Frontal cortex (tissue), 4 donors: ENCODE measurements at places on chromosomes 3 and 15.

GRCh38 chr15:35455201-35455600, 90.8 kb downstream of the DPH6 start:
- no peak for DNase-seq

GRCh38 chr3:19945969-19946831, 697 bp upstream of the RAB5A start:
- DNase-seq = peak; percentile 22

GRCh38 chr15:29003840-29004233, 118.1 kb downstream of the APBA2 start:
- no peak for DNase-seq

- no peak for DNase-seq
These were observed 182.2 kb downstream of the MEGF11 start for GRCh38 chr15:66071160-66071920.

DNA sequence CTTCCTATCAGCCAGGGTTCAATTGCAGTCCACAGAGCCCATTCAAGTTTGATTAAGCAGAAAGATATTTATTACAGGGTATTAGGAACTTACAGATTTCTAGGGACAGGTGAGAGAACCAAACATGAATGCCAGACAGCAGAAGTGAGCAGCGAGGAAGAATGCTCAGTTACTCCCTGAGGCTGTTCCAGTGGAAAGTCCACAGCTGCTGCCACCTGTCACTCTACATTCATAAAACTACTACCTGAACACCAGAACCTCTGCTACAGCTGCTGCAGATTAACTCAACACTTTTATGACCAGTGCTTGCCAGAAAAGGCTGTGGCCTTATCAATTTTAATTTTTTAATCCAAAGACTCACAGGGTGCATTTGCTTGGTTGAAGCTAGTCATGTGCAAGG, 325.4 kb upstream of the ONECUT1 start:
- no peak for DNase-seq

GRCh38 chr3:20240154-20240883, 54.3 kb upstream of the SGO1 start:
- DNase-seq = no peak

GRCh38 chr3:84245789-84246188, 713.0 kb upstream of the CADM2 start:
- no peak for DNase-seq

- no peak for DNase-seq
These were observed 257.9 kb upstream of the KCNH8 start for GRCh38 chr3:18890449-18890848.

DNA sequence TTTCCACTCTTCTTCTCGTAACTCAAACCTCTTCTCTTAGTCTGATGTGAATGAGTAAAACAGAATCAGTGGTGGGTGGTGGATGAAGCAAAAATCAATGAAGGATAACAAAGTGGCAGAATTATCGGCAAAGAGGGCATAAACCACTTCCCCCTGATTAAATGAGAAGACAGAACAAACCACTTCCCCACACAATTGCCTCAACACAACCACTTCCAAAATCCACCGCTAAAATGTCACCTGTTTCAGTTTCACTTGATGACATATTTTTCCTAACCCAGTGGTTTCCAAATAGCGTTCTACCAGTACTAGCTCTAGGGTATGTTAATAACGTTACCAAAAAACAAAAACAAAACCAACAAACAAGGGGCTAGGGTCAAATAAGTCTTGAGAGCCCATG, 478.7 kb upstream of the WNT5A start:
- DNase-seq = no peak

DNA sequence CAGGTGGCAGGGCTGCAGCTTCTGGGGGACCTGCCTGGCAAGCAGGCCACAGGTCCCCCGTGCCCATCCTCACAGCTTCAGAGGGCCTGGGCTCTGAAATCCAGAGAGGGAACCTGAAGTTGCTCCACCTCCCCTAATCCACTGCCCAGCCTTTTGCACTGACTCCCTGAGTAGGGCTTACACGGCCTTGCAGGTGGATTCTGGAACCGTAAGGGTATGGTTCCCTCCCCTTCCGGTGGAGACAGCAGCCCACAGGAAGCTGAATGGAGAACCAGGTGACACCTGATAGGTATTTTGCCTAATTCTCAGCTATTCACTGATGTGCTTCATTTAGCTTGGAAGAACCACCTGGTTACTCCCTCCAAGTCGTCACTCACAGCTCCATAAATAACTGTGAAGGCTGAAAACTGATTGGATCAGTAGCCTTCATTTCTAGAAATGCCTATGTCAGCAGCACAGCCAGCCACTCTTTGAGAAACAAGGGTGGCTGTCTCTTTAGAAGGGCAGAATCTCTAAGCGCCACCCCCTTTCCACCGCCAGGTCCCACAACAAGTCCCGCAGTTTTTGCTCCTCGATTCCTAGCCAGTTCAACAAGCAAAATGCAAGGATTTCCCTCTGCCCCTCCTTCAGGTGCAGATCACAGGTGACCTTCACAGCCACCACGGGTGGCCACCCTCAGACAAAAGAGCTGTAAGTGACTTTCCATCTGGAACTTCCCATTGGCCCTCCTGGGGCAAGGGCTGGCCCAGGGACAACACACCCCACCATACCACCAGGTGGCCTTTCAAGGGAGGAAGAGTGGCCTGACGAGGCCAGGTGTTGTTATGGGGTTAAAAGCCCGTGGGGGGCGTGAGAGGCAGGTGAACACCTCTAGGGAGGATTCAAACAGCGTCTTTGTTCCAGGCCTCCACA, 112.9 kb downstream of the SEC22A start:
- DNase-seq = no peak

DNA sequence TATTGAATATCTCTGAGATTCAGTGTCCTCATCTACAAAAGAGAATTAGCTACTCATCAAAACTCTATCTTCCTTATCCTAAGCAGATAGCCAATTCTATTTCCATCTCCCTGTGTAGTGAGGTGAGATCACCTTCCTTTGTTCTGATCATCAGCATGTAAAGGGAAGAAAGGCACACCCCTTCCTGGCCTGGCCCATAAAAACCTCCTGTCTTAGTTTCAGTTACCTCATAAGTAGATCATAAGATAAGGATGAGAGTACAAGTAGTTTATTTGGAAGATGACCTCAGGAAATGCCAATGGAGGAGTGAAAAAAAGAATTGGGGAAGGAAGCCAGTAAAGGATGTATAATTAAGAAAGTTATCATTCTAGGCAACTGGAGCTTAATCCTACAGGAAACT, 114.5 kb upstream of the GADL1 start:
- no peak for DNase-seq

- DNase-seq = no peak
These were observed 233.4 kb downstream of the ITPR1 start for GRCh38 chr3:4726549-4726948.

- DNase-seq = no peak
These were observed 162.4 kb downstream of the GHSR start for GRCh38 chr3:172285844-172286243.

GRCh38 chr3:122078235-122078935, 23.2 kb downstream of the CD86 start:
- DNase-seq = no peak

DNA sequence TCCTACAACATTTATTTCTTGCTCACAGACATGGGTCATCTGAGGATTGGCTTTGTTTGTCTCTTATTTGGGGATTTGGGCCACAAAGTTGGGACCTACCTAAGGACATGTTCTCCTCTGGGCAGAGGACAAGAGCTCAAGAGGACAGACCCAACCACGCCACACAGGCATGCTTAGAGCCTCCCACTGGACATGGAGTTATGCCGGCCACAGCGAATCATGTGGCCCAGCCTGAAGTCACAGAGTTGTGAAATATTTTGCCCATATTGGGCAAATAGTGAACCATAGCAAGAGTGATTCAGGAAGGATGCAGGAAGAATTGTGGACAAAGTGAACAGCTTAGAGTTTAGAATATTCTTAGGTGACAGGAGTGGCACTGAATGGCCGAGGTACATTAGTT, 9.9 kb downstream of the TRAK1 start:
- no peak for DNase-seq

DNA sequence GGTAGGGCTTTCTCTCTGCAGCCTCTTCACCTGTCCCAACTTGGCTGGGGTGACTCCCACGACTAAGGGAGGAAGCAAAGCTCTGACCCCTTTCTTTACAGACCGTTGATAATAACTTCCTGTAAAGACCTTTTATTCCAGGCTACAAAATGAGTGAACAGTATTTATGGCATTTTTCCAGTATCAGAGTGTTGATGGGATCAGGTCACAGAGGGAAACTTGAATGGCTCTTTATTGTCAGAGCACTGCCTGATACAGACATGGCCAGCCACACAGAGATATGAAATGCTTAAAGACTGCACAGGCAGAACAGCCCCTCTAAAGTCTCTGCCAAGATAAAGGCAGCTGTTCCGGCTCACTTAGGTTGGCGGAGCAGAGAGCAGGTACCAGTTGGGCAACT, 1033.9 kb upstream of the NR2F2 start:
- no peak for DNase-seq

DNA sequence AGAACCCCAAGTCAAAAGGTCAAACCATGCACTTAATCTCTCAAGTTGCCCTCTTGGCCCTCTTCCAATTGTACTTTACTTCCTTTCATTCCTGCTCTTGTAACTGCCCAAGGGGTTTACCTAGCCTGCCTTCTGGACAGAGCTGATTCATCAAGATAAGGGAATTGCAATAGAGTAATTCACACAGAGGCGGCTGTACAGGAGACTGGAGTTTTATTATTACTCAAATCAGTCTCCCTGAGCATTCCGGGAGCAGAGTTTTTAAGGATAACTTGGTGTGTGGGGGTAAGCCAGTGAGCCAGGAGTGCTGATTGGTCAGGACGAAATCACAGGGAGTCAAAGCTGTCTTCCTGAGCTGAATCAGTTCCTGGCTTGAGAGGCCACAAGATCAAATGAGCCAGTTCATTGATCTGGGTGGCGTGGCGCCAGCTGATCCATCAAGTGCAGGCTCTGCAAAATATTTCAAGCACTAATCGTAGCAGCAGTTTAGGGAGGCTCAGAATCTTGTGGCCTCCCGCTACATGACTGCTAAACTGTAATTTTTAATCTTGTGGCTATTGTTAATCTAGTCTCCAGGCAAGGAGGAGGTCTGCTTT, 590.0 kb downstream of the EPHA3 start:
- no peak for DNase-seq

- no peak for DNase-seq
These were observed 848 bp downstream of the NCEH1 start for GRCh38 chr3:172709774-172710663.

GRCh38 chr15:76360416-76360815, 23.8 kb downstream of the ISL2 start:
- no peak for DNase-seq

DNA sequence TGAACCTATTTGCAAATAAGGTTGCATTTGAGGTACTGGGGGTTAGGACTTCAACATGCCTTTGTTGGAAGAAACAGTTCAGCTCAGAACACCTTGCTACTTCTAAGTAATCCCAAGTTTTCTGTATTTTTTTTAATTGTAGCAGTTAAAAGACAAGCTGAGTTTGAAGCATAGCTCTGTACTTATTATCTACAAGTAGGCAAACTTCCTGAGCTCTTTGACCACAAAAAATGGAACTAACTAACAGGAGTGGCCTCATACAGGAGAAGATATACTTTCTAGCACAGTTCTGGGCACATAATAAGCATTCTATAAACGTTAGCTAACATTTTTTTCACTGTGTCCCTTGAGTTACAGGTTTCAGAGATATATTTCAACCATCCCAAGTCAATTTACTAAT, 159.2 kb downstream of the CHST2 start:
- no peak for DNase-seq

GRCh38 chr3:150956376-150956775, 16.2 kb downstream of the CLRN1 start:
- DNase-seq = no peak

DNA sequence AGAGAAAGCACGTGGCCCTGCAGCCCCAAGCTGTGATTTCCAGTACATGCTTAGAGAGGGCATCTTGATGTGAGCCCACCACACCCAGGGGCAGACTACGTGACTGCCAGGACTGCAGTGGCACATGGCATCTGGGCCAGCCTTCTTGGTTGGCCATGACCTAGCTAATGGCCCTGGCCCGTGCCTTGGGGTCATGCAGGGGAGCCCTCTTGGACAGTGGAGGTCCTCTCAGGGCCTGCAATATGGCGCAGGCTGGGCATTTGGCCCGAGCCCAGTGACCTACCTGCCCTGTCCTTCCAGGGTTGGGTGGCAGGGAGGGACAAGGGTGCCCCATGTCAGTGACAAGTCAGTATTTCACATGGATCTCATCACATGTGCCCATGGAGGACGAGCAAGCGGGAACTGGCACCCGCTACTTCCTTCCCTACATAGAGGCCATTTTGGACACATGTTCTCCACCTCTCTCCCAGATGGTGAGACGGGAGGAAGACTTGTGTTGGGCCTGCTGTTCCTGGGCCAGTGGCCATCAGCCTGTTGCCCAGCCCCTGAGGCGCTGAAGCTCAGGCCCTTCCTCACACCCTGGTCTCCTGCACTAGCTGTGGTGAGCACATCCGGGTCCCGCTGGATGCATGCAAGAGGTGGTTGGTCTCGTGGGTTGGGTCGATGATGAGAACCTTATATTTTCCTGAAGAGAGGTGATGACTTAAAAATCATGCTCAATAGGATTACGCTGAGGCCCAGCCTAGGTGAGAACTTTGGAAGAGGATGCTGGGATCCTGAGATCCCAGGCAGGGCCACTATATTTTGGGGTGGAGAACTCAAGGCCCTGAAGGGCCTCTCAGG, 195.6 kb downstream of the UBE3A start:
- no peak for DNase-seq

GRCh38 chr3:66618066-66618465, 117.2 kb upstream of the LRIG1 start:
- DNase-seq = no peak

DNA sequence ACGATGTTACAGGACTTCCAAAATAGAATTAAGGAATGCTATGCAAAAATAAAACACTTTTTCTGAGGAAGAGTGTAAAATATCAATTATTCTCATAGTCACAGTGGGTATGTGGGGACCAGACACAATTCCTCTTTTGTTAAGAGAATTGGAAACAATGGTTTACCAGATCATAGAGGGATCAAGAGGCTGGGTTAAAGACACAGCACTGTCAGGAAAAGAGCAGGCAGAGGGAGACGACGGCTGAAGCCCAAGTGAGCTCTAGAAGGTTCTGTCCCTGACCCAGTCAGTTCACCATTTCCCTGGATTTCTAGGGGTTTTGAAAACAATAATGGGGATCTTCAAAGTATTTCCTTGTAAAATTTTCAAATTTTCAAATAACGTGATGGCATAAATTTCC, 54.0 kb upstream of the POLR2M start:
- peak; percentile 7 for DNase-seq

DNA sequence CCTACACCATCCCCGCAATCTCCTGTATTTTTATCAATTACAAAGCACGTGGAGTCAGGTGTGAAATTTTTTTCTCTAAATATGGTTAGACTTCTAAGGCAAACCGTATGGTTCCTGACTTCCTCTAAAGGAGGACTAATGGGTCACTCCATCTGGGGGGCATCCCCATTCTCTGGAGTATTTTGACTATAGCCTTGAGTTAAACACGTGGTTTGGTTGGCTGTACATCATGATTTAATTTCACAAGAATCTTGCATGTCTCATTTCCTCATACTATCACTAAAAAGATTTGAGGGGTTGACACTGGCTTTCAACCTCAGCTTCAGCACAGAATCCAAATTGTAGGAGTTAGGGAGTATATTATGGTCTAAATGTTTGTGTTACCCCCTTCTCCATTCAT, 25.3 kb upstream of the ZNF770 start:
- DNase-seq = no peak
